ENCODE measurements at places on chromosomes 7 and 10.

DNA sequence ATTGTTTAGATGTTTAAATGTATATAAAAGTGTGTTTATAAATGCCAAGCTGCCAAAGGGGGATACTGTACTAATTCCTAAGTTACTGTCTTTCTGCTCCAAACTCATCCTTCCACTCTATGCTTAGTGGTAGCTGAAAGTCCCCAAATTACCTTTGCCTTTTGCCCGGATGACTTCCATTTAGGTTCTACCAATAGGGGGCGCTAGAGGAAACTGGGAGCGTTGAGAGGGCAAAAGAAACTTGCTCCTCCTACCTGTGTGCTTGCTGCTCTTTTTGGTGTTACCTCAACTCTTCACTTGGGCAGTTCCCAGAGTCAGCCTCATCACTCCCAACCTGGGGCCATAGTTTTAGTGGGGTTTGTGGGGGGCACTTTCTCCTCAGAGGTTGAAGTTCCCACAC is 5.9 kb upstream of the OR2A25 start:
- H3K27me3 ChIP-seq: no peaks in the 10 kb centered on the region
- H3K27ac ChIP-seq: no peak overlapping the region
- DNase-seq: no peak
- no peaks in the 10 kb centered on the region for H3K36me3 ChIP-seq

DNA sequence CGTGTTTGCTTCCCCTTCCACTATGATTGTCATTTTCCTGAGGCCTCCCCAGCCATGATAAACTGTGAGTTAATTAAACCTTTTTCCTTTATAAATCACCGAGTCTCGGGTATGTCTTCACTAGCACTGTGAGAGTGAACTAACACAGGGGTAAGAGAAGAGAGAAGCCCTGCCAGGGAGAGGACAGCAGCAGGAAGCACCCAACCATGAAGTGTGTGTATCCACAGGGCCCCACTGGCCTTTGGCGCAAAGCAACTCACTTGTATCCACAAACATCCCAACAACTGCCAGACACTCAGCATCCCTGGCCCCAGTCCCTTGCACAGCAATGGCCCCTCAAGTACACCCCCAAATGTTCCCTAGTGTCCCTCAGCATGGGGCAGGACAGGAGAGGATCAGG is 115.1 kb downstream of the MAD1L1 start:
- H3K27ac ChIP-seq: no peak overlapping the region
- no peak overlapping the region for H3K4me3 ChIP-seq
- no peak for DNase-seq
- no peaks in the 10 kb centered on the region for H3K27me3 ChIP-seq
- H3K4me1 ChIP-seq: peaks cover 31% of the 10 kb centered on the region
- no peaks in the 10 kb centered on the region for H3K36me3 ChIP-seq

DNA sequence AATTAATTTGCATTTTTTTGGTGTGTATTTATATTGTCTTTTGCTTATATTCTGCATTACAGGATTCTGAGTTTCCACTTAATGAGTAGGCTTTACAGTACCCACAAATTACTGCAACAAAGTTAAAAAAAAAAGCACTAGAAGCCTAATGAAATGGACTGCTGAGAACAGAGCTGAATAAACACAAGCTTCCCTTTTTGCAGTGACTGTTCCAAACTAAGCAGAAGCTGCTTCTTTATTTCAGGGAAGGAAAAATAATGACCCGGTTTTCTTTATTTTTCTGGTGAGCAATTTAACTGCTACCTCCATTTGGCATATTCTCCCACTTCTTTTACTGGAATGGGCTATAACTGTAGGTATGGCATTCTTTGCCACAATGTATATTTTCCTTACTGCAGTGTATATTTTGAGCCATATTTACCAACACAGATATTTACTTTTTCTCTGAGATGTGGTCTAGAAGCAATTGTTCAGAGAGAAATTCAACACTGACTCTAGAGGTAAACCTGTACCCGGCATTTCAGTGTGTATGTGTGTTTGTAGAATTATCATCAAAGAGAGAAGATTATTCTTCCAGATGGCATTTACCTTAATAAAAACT is 56.9 kb downstream of the HDAC9 start:
- no peaks in the 10 kb centered on the region for H3K36me3 ChIP-seq
- H3K4me3 ChIP-seq: no peak overlapping the region
- peaks cover 8% of the 10 kb centered on the region for H3K4me1 ChIP-seq
- no peak overlapping the region for H3K27ac ChIP-seq
- no peaks in the 10 kb centered on the region for H3K27me3 ChIP-seq

GRCh38 chr7:101707587-101707986 is 78.5 kb upstream of the MYL10 start:
- no peak overlapping the region for H3K27ac ChIP-seq
- H3K36me3 ChIP-seq: no peaks in the 10 kb centered on the region
- DNase-seq: no peak
- H3K27me3 ChIP-seq: no peaks in the 10 kb centered on the region
- H3K4me3 ChIP-seq: no peak overlapping the region
- H3K4me1 ChIP-seq: no peaks in the 10 kb centered on the region

DNA sequence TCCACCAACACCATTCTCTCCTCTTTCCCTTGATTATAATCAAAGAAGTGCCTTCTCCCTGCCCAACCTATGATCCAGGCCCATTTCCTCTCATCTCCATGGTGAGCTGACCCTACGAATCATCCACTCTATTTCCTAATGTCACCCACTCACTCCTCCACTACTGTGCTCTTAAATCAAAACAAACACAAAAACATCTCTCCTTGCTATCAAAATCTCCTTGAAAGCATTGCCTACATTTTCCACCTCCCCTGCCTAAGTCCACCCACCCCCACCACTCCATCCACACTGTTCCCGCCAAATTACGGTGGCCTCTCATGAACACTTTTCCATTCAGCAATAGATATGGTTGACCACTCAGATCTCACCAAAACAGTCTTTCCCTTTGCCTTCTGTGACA is 5.3 kb downstream of the DYDC1 start:
- H3K36me3 ChIP-seq: no peaks in the 10 kb centered on the region
- H3K27me3 ChIP-seq: no peaks in the 10 kb centered on the region
- DNase-seq: no peak

DNA sequence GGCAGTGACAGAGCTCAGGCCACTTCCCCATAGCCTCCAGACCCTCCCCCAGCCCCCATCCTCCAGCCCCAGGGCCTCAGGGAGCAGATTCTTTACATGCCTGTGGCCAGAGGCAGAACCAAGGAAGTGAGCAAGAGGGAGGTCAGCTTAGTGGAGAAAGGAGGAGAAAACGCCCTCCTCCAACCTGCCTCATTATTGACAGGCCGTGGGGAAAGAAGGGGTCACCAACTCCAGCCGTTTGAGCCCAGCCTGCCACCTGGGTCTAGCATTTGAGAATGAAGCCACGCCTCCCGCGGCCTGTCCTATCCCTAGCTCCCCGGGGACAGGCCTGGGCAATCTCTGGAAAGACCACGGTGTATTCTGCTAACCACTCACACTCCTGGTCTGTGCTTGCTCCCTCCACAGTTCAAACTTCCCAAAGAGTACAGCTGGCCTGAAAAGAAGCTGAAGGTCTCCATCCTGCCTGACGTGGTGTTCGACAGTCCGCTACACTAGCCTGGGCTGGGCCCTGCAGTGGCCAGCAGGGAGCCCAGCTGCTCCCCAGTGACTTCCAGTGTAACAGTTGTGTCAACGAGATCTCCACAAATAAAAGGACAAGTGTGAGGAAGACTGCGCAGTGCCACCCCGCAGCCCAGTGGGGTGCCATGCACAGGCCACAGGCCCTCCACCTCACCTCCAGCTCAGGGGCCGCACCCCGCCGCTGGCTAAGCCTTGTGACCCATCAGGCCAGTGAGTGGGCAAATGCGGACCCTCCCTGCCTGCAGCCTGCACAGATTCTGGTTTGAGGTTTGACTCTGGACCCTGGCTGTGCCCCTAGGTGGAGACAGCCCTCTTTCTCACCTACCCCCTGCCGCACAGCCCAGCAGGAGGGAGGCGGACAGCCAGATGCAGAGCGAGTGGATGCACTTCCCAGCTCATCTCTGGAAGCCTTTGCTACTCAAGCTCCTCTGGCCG is 14.3 kb upstream of the TRIM8 start:
- peaks cover 72% of the 10 kb centered on the region for H3K4me1 ChIP-seq
- H3K36me3 ChIP-seq: peaks cover 10% of the 10 kb centered on the region
- H3K4me3 ChIP-seq: no peak overlapping the region
- no peaks in the 10 kb centered on the region for H3K27me3 ChIP-seq
- peak overlapping the region; percentile 88 for H3K27ac ChIP-seq

GRCh38 chr10:80492848-80493521 is 38.9 kb downstream of the TSPAN14 start:
- peaks cover 25% of the 10 kb centered on the region for H3K36me3 ChIP-seq
- no peaks in the 10 kb centered on the region for H3K27me3 ChIP-seq
- peaks cover 96% of the 10 kb centered on the region for H3K4me1 ChIP-seq
- peak overlapping the region; percentile 69 for H3K27ac ChIP-seq
- no peak overlapping the region for H3K4me3 ChIP-seq

DNA sequence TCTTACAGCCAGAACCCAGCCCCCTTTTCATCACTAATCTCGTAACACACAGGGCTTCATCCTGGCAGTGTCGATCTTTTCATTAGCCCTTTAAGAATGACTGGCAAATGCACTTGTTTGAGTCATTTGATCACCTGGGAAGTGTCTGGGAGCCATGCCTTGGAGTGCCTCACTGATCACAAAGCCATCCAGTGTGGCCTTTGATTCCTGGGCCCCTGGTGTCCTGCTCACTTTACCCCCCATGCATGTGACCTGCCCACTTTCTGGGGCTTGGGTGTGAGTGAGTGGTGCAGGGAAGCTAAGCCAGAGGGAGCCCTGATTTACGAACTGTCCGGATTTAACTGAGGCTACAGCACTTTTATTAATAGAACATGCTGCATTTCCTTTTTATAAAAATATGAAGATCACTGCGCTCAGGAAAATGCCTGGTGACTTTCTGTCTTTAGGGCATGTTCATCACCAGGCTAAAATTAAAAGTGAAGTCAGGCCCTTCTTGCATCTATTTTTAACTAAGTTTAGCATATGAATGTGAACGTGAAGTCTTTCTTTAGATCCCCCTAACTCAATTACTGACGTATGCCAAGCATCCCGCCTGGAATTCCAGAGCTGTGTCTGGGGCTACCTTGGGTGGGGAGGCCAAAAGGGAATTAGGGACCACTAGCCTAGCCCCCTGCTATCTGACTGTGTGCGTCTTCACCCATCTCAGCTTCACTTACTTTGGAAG is 23.6 kb downstream of the RBM20 start:
- H3K27ac ChIP-seq: no peak overlapping the region
- H3K27me3 ChIP-seq: no peaks in the 10 kb centered on the region
- no peaks in the 10 kb centered on the region for H3K36me3 ChIP-seq
- no peak for DNase-seq
- H3K4me3 ChIP-seq: no peak overlapping the region

GRCh38 chr10:78199005-78199725 is 165.5 kb downstream of the RPS24 start:
- no peak overlapping the region for H3K4me3 ChIP-seq
- no peak for DNase-seq
- peaks cover 5% of the 10 kb centered on the region for H3K4me1 ChIP-seq

- H3K4me3 ChIP-seq: no peak overlapping the region
- H3K36me3 ChIP-seq: peaks cover 16% of the 10 kb centered on the region
- no peak for DNase-seq
- H3K27ac ChIP-seq: no peak overlapping the region
- no peaks in the 10 kb centered on the region for H3K27me3 ChIP-seq
These were observed 5.8 kb downstream of the FBH1 start for GRCh38 chr10:5895804-5896203.

GRCh38 chr10:43683451-43684291 is 35.0 kb upstream of the ZNF32 start:
- no peak overlapping the region for H3K27ac ChIP-seq
- no peaks in the 10 kb centered on the region for H3K4me1 ChIP-seq
- DNase-seq: no peak
- H3K36me3 ChIP-seq: no peaks in the 10 kb centered on the region
- H3K27me3 ChIP-seq: no peaks in the 10 kb centered on the region

DNA sequence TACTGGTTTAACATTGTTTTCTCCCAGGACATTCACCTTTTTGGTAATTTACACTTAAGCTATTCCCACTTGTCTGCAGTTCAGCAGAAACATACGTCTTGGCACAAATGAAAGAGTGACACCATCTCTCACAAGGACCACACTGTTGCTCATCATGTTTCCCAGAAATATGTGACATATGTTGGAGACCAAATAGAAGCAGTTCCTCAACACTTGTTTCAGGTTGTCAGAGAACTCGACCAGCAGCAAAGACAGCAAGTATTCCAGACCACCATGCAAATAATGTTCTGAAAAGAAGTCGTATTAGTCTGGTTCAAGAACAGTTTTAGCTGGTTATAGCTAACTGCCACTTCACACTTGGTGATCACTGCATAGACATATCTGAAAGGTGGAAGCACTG is 81.3 kb upstream of the KLF6 start:
- no peaks in the 10 kb centered on the region for H3K36me3 ChIP-seq
- DNase-seq: no peak
- H3K27ac ChIP-seq: no peak overlapping the region
- H3K4me1 ChIP-seq: no peaks in the 10 kb centered on the region

DNA sequence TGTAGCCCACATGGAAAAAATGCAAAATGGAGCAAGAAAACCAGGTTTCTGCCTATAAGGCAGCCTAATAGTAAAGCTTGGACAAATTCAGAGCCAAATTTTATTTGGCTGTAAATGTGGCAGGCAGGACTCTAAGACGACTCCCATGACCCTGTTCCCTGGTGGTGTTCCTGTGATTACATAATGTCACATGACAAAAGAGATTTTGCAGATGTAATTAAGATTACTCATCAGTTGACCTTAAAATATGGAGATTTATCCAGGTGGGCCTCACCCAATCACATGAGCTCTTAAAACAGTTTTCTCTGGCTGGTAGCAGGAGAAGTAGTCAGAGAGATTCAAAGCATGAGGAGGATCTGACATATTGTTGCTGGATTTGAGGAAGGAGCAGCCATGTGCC is 303.1 kb upstream of the IMMP2L start:
- no peak overlapping the region for H3K27ac ChIP-seq
- no peak for DNase-seq
- H3K4me1 ChIP-seq: no peaks in the 10 kb centered on the region
- H3K36me3 ChIP-seq: peaks cover 2% of the 10 kb centered on the region

- no peak overlapping the region for H3K4me3 ChIP-seq
- DNase-seq: no peak
- H3K36me3 ChIP-seq: no peaks in the 10 kb centered on the region
- no peak overlapping the region for H3K27ac ChIP-seq
- H3K4me1 ChIP-seq: no peaks in the 10 kb centered on the region
- no peaks in the 10 kb centered on the region for H3K27me3 ChIP-seq
These were observed 135.0 kb downstream of the STRA8 start for GRCh38 chr7:135368416-135369186.

Data from upper lobe of left lung (tissue), 6 donors.